Activated T-cell treated with anti-CD3 and anti-CD28 coated beads for 1 hour (primary cell): ENCODE measurements at places on chromosomes 4 and X.
A peak's percentile ranks its signal among the peaks of the same experiment; 100 is the strongest.

GRCh38 chrX:140762061-140762460 is 52.5 kb downstream of the LINC00632 start:
- DNase-seq, result no peak

DNA sequence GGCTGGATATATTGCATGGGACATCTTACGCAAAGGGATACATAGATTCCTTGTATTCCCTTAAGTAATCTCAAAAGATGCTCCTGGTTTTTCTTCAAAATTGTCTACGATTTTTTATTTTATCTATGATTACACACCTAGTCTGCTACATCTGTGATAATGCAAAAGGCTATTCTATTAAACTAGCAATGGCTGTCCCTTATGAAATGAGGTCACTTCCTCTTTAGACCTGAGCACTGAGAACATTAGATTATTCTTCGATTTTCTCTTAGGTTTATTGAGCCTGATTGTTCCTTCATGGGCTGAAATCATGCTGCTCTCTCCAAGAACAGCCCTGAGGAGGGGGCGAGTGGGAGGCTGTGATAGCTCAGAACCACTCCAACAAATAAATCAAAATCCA is 126.8 kb upstream of the ENPP6 start:
- DNase-seq, result no peak

DNA sequence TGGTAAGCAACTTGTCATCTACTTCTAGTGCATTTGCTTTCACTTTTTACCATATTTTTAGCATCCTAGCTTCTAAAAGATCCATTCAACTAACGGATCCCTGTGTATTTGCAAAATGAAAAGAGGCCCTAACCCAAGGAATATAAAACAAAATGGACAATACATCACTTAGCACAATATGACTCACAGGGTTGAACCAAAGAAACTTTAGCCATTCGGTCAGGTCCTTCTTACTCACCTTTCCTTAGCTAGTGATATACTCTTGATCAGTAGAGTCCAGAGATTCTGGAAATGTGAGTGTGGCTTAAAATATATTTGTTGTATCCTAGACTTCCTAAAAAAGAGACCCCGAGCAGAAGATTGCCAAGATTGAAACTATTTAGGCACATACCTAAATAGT is 19.5 kb downstream of the TMPRSS11E start:
- no peak for DNase-seq

DNA sequence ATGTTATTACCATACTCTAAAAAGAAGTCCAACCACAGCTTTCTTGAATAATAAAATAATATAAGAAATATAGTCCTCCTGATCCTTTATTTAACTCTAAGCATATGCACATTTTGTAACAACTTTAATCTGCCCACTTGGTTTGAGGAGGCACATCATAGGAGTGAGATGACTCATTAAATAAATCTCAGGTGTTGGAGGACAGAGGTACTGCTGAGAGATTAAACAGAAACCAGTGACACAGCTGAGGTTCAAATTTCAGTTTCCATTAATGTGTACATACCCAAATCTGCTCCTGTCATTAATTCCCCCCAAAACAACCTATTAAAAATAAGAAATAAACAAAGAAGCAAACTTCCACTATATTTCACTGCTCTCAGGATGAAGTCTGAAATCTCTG is 211.0 kb downstream of the KCTD8 start:
- DNase-seq, result no peak

DNA sequence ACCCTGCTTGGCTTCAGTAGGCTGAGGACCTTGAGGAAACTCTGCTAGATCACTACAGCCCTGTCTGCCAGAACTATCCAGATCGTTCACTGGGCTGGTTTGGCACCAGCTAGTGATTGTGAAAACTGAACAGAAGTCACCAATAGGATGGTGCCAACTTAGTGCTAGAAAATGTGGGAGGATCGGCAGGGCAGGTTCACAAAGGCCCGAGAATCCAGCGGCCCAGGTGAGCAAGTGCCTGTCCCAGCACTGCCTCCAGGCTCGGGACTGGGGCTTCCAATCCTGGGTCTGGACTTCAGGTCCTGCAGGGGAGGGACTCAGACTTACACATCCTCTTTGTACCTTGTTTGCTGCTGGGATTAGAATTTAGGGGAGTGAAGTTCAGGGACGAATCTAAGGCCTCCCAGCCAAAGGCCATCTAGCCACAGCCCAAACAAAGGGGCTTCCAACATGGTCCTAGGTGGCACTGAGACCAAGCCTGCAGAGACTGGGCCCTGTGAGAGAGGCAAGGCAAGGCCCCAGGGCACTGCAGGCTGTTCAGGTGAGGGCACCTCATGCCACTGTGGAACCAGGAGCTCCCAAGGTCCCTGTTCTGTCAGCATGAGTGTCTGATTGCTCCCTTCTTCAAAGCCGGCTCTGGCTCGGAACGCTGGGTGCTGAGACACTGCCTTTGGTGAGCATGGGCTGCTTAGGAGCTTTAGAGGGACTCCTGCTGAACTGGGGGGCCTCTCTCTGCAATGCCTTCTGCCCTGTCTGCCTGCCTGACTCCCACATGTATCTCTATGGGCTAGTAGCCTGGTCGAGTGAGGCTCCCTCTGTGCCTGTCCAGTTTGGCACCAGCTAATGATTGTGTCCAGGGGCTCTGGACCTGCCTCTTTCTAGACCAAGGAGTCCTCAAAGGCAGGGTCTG is 20.7 kb upstream of the ZNF185 start:
- DNase-seq, result no peak

GRCh38 chr4:97866821-97867556 is 276.3 kb downstream of the STPG2 start:
- DNase-seq, result no peak

GRCh38 chr4:105305019-105305836 is 158.6 kb downstream of the TET2 start:
- no peak for DNase-seq

GRCh38 chr4:1910643-1911042 is 39.5 kb downstream of the NSD2 start:
- no peak for DNase-seq

DNA sequence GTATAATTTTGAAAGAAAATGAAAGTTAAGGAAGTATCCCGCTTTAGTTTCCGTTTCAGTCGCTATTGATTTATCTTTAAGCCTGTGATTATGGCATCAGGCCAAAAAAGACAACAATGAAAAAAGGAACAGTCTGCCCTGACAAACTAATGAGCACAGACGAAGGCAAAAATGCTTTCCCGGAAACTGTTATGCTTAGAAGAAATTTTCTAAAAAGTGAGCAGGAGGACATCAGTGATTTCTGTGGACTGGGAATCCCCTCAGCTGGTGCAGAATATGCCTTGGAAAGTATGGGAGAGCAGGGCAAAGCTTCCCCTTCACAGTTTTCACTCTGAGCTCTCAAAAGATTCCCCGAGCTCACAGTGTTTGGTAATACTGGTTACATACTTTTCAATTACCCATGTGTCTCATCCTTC is 5.1 kb upstream of the CXCL10 start:
- no peak for DNase-seq

- DNase-seq, result no peak
Observed at GRCh38 chrX:154495472-154495922, 5.1 kb upstream of the SLC10A3 start.

DNA sequence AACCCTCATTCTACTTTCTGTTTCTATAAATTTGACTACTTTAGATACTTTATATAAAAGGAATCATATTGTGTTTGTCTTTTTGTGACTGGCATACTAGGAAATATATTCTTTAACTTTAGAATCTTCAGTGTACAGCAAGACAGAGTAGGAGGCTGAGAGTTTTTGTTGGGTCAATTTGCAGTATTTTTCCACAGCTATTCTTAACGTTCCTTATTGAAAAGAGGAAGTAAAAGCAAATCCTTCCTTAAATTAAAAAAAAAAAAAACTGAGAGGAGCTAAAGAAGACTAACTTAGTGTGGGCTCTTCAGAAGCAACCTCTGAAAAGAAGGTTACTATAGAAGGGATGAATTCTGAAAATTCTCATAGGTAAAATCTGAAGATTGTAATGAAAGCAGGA is 1194.6 kb downstream of the ADGRL3 start:
- no peak for DNase-seq

- no peak for DNase-seq
Observed at GRCh38 chrX:15310117-15310516, 5.3 kb downstream of the ASB11 start.

GRCh38 chr4:6560416-6561172 is 14.4 kb upstream of the MAN2B2 start:
- no peak for DNase-seq

DNA sequence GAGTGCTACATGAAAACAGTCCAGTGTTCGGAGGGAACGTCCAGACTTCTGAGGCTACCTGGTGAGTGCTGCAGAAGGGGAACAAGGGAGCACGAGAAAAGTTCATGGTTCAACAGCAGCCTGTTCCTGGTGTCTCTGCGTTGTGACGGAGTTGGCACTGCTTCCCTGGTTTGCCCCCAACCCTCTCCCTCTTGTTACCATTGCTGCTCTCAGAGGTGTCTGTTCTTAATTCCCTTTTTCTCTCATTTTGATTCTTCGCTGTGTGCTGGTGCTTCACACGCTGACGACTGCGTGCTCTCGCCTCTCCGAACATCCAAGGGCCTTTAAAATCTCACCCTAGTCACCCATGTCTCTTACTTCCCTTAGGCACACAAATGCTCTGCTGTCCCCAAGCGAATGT is 1.6 kb upstream of the FAM149A start:
- DNase-seq, result no peak

DNA sequence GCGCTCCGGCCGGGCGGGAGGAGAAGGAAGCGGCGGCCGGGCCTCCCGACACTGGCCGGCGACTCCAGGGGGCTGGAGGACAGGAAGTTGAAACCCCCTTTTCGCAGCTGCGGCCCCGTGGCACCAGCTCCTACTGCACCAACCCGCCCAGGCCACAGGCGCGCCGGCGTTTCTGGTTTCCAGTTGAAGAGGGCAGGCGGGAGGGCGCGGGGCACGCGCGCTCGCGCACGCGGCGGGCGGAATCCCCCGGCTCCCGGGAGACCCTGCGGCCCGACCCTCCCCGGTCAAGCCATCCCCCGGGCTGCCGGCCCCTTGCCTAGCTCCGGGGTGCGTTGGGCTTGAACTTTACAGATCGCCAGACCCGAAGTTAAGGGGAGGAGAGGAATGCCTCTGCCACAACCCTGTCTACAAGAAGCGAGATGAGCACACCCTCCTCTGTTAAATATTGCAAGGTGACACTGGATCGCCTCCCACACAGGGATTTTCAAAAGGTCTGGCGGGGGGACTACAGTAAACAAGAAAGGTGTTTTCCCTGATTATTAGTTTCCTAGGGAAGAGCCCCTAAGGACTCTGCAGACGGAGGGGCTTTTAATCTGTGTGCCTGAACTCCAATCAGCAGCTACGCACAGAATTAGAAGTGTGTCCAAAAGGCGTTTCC is 1.4 kb downstream of the ELOVL6 start:
- DNase-seq, result peak; percentile 48

- no peak for DNase-seq
Observed at GRCh38 chrX:13110433-13111324, 66.3 kb upstream of the FAM9C start.

DNA sequence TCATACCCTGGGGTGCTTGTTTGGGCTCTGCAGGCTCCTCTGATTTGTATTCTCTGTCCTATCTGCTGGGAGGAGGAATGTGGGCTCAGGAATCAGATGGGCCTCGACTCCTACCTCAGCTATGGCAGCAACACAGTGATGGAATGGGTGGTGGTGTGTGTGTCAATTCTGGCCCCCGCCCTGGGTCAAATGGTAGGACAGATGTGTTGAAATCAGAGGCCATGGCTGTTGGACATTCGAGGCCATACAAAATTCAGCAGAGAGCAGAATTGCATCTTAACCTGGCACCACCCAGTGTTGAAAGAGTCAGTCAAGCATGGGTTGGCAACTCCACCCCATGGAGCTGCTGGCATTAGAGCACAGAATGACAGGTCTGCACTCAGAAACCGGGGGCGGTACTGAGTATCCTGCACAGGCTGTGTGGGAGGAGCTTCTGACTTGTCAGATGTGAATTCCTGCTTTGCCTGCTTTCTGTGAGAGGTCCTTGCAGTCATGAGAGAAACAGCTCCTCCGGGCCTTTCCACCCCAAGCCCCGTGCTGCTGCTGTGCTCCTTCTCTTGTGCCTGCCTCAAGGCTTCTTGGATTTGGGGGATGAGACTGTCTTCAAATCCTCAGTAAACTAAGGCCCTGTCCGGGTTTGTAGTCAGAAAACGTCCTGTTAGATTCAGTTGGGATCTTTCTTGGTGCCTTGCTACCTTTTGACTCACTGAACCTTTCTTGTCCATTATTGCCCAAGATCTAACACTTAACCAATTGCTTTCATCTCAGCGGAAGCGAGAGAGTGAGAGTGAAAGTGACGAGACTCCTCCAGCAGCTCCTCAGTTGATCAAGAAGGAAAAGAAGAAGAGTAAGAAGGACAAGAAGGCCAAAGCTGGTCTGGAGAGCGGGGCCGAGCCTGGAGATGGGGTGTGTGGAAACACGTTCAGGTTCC is 13.0 kb downstream of the DKC1 start:
- no peak for DNase-seq

GRCh38 chrX:80792205-80792604 is 17.5 kb downstream of the BRWD3 start:
- no peak for DNase-seq

GRCh38 chr4:174314770-174315169 is 31.1 kb downstream of the CEP44 start:
- no peak for DNase-seq

DNA sequence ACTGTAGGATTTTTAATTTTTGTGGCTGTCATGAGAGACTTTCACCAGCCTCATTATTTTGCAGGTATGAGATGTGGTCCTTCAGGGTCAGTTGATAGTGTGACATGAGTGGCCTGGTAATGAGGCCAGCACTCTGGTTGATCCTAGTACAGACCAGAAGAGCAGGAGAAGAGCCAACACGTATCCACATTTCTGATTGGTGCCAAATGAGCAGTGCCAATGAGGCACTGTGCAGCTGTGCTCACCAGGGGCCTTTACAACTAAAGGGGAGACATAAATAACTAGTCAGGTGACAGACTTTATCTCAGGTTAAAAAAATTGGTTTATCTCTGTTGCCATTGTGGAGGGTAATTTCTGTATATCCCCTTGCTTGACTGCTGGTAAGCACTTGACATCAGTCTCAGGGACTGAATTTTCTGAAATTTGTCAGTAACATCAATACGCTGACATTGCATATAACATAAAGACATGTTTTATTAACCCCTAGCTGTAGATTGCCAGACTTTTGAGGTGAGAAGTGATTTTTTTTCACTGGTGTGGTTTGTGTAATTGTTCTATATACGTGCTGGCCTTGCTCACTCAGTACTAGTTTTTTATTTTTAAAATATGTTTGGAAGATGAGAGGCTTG is 101.2 kb downstream of the AFF1 start:
- DNase-seq, result no peak

- DNase-seq, result no peak
Observed at GRCh38 chr4:25938366-25938765, 24.3 kb downstream of the SMIM20 start.

- DNase-seq, result no peak
Observed at GRCh38 chrX:96403446-96403845, 281.2 kb upstream of the DIAPH2 start.

DNA sequence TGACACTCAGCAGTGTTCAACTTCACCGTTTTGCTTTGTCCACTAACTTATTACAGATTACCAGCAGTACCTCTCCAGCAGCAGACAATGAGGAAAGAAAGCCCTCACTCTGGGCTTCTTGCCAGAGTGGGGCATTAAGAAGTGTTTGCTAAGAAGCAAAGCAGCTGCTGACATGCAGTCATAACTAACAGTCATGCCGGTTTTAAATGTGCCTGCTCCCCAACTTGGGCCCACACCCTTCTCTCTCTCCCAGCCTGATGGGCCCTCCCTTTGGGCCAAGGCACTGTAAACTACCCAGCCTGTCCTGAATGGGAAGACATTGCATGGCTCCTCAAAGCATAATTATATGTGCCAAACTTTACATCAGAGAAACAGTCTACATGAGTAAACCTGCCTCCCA is 54.6 kb upstream of the HHIP start:
- no peak for DNase-seq
